ENCODE measurements at places on chromosomes 3 and 15. TPM values are rescaled to one million over a fixed set of nuclear protein-coding genes. Genes with fewer than 3 reads are reported as not detected.

DNA sequence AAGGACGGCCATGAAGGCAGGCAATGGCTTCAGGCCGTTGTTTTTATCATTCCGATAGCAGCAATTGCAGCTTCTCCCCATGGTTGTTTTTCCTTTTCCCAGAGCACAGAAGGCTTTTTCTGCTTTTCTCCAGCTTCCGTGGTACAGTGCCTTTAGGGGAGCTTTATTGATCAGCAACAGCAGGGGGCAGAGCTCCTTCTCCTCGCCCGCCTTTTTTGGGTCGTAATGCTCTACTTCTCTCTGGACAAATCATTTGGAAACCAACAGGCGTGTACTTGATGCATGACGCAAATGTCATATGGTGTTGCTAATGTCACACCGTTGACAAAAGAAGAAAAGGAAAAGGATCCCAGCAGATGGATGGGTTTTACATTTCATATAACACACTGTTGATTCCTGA is 79.7 kb upstream of the SNRK start:
- no peak for DNase-seq
- no peaks in the 10 kb centered on the region for H3K4me1 ChIP-seq
- H3K36me3 ChIP-seq, result no peaks in the 10 kb centered on the region
- H3K27ac ChIP-seq, result no peak overlapping the region
- H3K4me3 ChIP-seq, result no peak overlapping the region

DNA sequence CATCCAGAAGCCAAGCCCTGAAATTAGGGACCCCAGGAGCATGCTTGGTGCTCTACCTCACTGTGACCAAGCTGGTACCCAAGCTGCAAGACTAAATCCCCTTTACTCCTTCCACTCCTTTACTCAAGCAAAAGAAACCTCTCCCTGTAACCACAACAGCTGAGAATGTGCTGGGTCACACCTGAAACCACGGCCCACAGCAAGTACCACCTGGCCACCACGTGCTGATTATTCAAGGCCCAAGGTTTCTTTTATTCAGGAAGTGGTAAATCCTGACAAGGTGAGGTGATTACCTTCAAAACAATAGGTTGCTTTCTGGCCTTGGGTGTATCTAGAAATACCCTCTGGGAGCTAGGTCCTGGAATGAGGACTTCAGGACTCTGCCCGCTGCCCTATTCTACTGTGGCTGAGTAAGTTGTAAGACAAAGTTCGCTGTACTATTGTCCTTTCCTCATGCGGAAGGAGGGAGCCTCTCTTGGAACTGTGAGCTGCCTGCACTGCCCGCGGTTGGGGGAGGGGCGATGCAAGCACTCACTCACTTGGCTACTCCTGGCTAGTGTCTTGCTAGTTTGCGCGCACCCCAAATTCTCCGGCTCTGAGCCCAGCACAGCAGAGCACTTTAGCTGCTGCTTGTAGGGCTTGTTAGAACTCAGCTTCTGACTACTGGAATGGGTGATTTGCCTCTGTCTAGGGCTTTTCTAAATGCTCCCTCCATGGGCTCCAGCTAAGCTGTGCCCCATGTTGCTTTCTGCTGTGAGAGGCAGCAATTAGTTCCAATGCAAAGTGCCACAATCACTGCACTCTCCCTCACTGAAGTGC is 487.1 kb upstream of the CNTN3 start:
- H3K36me3 ChIP-seq, result no peaks in the 10 kb centered on the region
- no peak overlapping the region for H3K27ac ChIP-seq
- H3K4me1 ChIP-seq, result no peaks in the 10 kb centered on the region

DNA sequence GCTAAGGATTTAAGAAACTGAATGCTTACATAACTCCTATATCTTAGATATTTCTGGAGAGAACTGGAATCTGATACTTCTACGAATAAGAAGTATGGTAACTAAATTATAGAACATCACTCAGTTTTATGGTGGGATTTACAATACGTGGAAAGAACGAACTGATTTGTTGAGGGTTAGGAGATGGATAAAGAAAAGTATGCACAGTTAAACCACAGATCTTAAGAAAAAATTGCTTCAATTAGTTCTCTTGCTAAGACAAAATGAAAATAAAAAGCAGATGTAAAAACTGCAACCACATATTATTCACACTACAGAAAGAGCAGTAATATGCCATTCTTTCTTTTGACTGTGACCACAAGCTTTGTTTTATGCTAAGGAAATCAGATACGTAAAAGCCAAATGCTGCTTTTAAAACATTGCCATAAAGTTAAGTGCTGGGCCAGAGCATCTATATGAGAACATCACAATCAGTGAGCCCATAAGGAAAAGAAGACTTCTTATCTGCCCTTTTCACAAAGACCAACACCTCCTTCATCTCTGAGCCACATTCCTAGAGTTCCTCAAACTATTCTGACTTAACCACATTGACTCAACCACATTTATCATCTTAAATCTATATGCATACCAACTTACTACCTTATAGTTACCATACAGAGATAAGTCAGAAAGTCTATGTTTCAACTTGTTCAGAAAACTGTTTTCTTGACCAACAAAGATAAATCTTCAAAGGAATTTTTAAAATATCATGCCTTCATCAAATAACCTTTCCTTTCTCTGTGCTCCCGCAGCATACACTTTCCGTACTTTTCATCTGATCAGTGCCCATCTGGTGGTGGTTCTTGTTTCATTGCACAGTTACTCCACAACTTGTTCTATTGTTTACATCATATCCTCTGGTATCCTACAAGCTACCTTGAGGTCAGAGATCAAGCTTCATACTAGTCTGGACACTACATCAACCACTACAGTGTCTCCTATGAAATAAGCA is 61.7 kb downstream of the FSIP1 start:
- H3K4me1 ChIP-seq, result no peaks in the 10 kb centered on the region
- DNase-seq, result no peak
- no peak overlapping the region for H3K4me3 ChIP-seq
- H3K27ac ChIP-seq, result no peak overlapping the region
- H3K36me3 ChIP-seq, result no peaks in the 10 kb centered on the region
- H3K27me3 ChIP-seq, result no peaks in the 10 kb centered on the region

DNA sequence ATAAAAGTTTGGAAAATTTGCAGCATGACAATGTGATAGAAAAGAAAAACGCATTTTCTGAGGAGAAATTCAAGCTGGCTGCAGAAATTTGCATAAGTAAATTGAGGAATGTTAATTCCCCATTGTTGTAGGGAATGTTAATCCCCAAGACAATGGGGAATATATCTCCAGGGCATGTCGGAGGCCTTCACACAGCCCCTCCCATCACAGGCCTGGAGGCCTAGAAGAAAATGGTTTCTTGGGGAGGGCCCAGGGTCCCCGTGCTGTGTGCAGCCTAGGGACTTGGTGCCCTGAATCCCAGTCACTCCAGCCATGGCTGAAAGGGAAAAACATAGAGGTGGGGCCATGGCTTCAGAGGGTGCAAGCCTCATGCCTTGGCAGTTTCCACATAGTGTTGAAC is 101.1 kb downstream of the BOC start:
- H3K4me1 ChIP-seq, result no peaks in the 10 kb centered on the region
- no peak overlapping the region for H3K27ac ChIP-seq
- no peak for DNase-seq
- no peaks in the 10 kb centered on the region for H3K27me3 ChIP-seq
- H3K4me3 ChIP-seq, result no peak overlapping the region
- H3K36me3 ChIP-seq, result peaks cover 60% of the 10 kb centered on the region

GRCh38 chr15:62212741-62213140 is 47.7 kb upstream of the C2CD4B start:
- H3K4me1 ChIP-seq, result no peaks in the 10 kb centered on the region
- no peaks in the 10 kb centered on the region for H3K27me3 ChIP-seq
- no peaks in the 10 kb centered on the region for H3K36me3 ChIP-seq
- H3K27ac ChIP-seq, result no peak overlapping the region
- no peak overlapping the region for H3K4me3 ChIP-seq

- peaks cover 10% of the 10 kb centered on the region for H3K4me1 ChIP-seq
- peaks cover 70% of the 10 kb centered on the region for H3K36me3 ChIP-seq
- peak; percentile 76 for DNase-seq
These were observed 10.8 kb downstream of the CTSH start for GRCh38 chr15:78933823-78934654.

GRCh38 chr3:2303566-2303965 is 204.9 kb downstream of the CNTN4 start:
- H3K27ac ChIP-seq, result no peak overlapping the region
- peak; percentile 70 for DNase-seq
- H3K27me3 ChIP-seq, result no peaks in the 10 kb centered on the region
- H3K4me1 ChIP-seq, result no peaks in the 10 kb centered on the region

DNA sequence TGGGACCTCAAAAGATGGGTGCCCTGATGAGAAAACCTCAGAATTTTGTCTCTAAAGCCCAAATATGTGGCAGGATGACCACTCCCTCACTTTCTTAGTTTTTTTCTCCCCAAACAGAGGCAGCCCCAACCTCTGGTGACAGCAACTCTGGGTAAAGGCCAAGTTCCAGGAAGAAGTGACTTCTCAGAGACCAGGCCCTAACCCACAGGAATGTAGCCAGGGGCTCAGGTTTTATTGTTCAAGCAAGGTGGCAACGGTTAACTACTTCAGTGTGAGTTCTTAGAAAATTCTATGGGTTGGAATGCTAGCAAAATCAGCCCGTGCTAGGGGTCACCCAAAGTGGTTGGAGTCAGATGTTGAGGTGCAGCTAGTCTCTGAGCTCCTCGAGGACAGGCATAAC is 5.1 kb upstream of the DNAJA4 start:
- H3K4me3 ChIP-seq, result no peak overlapping the region
- no peak overlapping the region for H3K27ac ChIP-seq
- no peak for DNase-seq
- no peaks in the 10 kb centered on the region for H3K36me3 ChIP-seq
- H3K4me1 ChIP-seq, result peaks cover 8% of the 10 kb centered on the region

DNA sequence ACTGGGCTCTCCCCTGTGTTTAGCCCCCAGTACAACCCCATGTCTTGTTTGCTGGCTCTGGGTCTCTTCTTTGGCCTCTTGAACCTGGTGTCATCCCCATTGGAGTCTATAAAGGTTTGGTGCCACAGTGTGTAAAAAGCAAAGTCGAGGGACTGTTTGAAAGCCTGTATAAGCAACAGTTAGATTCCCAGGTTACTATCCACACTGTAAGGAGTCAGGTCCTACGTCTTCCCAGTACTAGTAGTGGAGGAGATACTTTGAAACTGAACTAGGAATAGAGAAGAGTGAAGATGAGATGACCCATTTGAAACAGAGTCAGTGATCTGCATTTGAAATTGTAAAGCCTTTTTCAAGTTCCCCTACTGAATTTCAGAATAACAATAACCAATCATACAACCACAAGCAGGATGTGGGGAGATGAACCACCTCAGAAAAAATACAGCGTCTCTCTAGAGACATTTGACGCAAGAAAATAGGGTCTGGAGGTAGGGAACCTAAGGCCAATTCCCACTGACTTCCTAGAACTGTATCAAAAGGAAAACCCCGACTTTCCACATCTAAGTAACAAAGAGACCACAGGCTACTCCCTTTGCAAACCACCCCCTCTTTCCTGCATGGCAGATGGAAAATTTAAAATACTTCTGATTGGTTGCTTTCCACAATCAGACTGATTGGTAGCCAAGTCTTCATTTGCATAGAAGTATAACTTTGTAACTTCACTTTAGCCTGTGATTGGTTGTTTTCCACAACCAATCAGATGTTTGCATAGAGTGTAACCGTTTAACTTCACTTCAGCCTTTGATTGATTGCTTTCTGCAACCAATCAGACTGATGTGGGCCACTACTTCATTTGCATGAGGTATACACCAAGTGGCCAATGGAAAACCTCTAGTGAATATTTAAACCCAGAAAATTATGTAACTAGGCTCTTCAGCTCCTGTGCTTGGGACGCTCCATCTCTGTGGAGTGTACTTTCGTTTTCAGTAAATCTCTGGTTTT is 49.9 kb upstream of the NEDD4 start:
- H3K36me3 ChIP-seq, result no peaks in the 10 kb centered on the region
- no peaks in the 10 kb centered on the region for H3K27me3 ChIP-seq
- H3K4me1 ChIP-seq, result peaks cover 9% of the 10 kb centered on the region

GRCh38 chr3:18097473-18097872 is 327.7 kb downstream of the SATB1 start:
- no peak overlapping the region for H3K4me3 ChIP-seq
- no peak overlapping the region for H3K27ac ChIP-seq
- no peak for DNase-seq

- H3K27ac ChIP-seq, result no peak overlapping the region
- H3K36me3 ChIP-seq, result no peaks in the 10 kb centered on the region
- H3K4me3 ChIP-seq, result no peak overlapping the region
These were observed 85.6 kb upstream of the ACP3 start for GRCh38 chr3:132231633-132232032.

DNA sequence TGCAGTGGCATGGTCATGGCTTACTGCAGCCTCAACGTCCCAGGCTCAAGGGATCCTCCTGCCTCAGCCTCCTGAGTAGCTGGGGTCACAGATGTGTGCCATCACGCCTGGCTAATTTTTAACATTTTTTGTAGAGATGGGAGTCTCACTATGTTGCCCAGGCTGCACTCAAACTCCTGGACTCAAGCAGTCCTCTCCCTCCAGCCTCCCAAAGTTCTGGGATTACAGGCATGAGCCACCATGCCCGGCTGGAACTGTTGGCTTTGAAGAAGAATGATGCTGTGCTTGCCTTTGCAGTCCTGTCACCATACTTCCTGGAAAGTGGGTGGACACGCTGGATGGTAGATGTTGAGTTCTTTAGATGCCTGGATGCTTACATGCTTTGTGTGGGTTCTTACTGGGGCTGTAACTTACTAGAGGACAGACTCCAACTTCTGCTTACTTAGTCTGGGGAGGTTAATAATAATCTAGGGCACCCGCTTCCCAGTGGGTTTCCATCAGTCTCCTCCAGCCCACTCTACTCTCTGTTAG is 36.7 kb downstream of the IGF1R start:
- H3K4me1 ChIP-seq, result peaks cover 71% of the 10 kb centered on the region
- H3K4me3 ChIP-seq, result no peak overlapping the region
- DNase-seq, result no peak
- H3K27me3 ChIP-seq, result no peaks in the 10 kb centered on the region

- no peaks in the 10 kb centered on the region for H3K36me3 ChIP-seq
- H3K27ac ChIP-seq, result no peak overlapping the region
- H3K27me3 ChIP-seq, result peaks cover 40% of the 10 kb centered on the region
- no peak for DNase-seq
- H3K4me1 ChIP-seq, result no peaks in the 10 kb centered on the region
These were observed 20.5 kb upstream of the RGMA start for GRCh38 chr15:93109336-93110102.

GRCh38 chr3:120071259-120071658 is 23.0 kb downstream of the GSK3B start:
- no peaks in the 10 kb centered on the region for H3K4me1 ChIP-seq
- no peaks in the 10 kb centered on the region for H3K27me3 ChIP-seq
- H3K27ac ChIP-seq, result no peak overlapping the region
- H3K4me3 ChIP-seq, result no peak overlapping the region
- DNase-seq, result no peak

DNA sequence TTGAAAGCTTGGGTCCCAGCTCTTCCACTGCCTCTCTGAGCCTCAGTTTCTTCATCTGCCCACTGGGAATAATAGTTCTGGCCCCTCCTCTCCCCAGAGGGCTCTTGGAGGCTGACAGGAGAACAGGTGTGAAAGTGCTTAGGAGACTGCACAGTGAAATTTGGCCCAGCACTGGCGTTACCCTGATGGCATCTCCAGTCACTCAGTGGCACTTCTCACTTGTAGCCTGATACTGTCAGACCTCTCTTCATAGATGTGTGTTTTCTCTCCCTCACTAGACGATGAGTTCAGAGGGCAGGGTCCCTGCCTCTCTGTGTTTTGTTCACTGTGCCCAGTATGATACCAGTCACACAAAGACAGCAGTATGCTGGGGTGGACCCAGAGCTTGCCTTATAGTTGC is 22.2 kb upstream of the IGDCC3 start:
- H3K4me1 ChIP-seq, result peaks cover 7% of the 10 kb centered on the region
- no peak overlapping the region for H3K27ac ChIP-seq
- H3K4me3 ChIP-seq, result no peak overlapping the region
- H3K36me3 ChIP-seq, result no peaks in the 10 kb centered on the region
- DNase-seq, result no peak
- peaks cover 24% of the 10 kb centered on the region for H3K27me3 ChIP-seq

EPB42 gene
- not detected for total RNA-seq

RPP14 gene
- total RNA-seq, result 23.1 TPM

All from stomach (tissue), 19 donors.